ENCODE measurements at places on chromosomes 1 and 21. TPM values are rescaled to one million over a fixed set of nuclear protein-coding genes. Genes with fewer than 3 reads are reported as not detected.
A peak's percentile ranks its signal among the peaks of the same experiment; 100 is the strongest.

Gene KIF26B
- total RNA-seq, result 0.45 TPM

Gene BRINP3
- total RNA-seq, result 0.40 TPM

Gene CFAP57
- 0.31 TPM for total RNA-seq

Gene GPR89B
- total RNA-seq, result 14.4 TPM

Gene BACE2
- 103 TPM for total RNA-seq

Gene CLCNKA
- total RNA-seq, result 0.13 TPM

Gene AQP10
- total RNA-seq, result not detected

Gene BARHL2
- total RNA-seq, result not detected

Gene C1orf159
- total RNA-seq, result 12.0 TPM

Gene VAMP4
- total RNA-seq, result 30.0 TPM

Gene AVPR1B
- total RNA-seq, result not detected

Gene CXADR
- 3.0 TPM for total RNA-seq

DNA sequence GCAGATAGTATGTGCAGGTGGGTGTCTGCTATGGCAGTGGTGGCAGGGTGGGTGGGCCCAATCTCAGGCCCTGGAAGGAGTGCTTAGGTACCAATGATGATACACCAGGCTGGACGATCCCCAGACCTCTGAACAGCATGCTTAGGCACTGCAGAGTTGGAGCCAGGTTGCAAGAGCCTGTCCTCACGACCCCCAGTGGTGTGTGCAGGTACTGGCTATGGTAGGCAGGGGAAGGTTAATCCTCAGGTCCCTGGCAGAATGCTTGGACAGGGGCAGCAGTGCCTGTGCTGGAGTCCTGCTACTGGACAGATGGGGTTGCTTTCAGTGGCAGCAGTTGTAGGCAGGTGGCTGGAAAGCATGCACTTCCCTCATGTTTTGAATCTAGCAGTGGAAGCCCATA, 100.5 kb upstream of the NEK7 start:
- DNase-seq, result no peak

- no peak for DNase-seq
Measured at GRCh38 chr1:80961464-80962190, 839.1 kb upstream of the ADGRL2 start.

DNA sequence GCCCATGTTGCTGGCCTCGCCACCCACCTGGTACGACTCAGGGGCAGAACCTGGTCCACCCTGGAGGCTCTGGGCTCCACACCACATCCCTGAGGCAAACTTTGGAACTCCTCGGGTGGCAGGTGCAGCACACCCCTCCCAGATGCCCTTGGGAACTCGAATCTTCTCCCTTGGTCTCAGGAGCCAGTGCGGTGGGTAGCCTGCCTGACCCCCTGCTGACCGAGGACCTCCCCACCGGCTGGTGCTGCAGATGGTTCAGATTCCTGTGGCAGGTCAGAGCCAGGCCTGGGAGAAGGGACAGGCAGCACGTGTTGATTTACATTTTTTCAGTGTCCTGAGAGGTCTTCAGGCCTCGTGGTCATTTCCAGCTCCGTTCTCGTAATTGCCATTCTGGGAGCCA, 6.3 kb upstream of the CFAP410 start:
- peak; percentile 48 for DNase-seq

GRCh38 chr1:247409869-247410544, 6.0 kb upstream of the NLRP3 start:
- DNase-seq, result no peak

DNA sequence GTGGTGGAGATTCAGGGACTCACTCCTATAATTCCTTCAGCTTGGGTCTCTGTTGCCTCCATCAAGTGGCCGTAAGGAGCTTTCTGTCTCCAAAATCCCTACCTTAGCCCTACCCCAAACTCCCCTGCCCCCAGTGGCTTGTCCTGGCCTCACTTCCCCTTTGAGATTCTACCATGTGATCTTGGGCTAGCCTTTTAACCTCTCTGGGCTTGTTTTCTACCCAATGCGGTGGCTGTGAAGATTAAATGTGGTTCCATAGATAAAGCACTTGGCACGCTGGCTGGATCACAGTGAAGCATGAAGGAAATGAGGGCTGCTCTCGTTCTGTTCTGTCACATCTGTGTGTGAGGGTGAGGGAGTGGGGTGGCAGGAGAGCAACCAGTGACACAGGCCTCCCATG, 43.6 kb downstream of the FAAH start:
- no peak for DNase-seq

DNA sequence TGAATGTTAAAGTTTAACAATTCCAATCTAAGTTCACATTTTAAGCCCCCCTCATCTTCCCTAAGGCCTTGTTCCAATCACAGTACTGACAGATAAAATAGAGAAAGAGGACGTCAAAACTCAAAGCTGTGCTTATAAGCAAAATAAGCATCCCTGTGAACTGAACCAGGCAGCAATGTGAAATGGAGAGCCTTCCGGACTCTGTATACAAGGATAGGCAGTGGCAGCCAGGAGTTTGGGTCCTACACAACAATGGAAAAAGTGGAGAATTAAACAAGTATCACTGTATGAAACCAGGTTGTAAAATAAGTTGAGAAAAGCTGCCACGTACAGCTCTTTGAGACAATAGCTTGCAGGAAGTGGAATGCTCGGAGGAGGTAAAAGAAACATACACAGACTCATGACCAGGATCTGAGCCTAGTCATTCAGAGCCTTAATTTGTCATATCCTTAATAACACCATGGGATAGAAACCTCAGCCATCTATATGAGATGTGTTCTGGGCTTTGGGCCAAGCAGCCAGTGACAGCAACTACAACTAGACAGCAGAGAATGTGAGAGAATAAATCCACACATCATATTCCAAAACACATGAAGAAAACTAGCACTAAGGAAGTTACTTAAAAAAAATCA, 55.2 kb upstream of the PALMD start:
- DNase-seq, result no peak

- DNase-seq, result no peak
Measured at GRCh38 chr1:53139951-53140361, 2.5 kb downstream of the SLC1A7 start.

- no peak for DNase-seq
Measured at GRCh38 chr1:100452641-100453040, 85.3 kb upstream of the GPR88 start.

DNA sequence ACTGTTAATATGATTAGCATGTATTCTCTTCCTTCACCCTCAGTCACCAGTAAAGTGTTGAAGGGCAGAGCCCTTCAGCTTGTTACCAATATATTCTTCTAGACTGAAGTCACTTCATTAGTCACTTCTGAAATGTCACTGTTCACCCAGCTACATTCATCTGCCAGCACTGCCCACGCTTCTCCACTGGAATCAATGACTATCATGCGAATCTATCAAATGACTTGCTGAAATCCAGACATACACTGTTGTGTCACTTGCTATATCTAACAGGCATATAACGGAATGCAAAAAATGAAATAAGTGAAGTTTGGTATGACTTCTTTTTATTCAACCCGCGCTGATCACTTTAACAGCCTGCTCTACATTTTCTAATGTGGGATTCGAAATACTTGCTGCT, 16.1 kb downstream of the FH start:
- DNase-seq, result no peak

DNA sequence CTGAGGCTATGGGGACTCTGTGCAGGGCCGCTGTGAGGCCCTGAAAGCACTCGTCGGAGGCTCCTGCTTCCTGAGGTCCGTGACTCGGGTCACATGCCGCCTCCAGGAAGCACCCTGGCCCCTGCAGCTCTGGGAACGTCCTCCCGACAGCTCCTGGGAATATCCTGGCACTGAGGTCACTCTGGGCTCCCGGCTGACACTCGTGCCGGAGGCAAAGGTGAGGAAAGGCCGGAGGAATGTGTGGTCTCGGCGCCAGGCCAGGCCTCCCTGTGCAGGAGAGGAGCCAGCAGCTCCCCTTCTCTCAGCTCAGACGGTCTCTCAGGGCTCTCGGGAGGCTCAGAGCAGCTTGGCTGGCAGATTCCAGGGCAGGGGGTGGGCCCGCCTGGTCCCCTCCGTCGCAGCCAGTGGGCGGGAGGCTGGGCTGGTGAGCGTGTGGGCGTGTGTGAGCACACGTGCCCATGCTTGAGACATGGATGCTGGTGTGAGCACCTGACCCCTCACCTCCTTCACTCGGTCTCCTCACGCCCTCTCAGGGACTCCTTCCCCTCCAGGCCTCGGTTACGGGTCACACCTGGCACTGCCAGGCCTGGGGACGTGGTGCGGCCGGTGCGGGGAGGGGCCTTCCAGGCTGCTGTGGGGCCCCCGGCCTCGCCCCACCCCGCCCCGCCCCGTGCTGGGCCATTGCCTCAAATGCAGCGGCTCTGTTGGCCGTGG, 5.5 kb upstream of the RNF223 start:
- no peak for DNase-seq

DNA sequence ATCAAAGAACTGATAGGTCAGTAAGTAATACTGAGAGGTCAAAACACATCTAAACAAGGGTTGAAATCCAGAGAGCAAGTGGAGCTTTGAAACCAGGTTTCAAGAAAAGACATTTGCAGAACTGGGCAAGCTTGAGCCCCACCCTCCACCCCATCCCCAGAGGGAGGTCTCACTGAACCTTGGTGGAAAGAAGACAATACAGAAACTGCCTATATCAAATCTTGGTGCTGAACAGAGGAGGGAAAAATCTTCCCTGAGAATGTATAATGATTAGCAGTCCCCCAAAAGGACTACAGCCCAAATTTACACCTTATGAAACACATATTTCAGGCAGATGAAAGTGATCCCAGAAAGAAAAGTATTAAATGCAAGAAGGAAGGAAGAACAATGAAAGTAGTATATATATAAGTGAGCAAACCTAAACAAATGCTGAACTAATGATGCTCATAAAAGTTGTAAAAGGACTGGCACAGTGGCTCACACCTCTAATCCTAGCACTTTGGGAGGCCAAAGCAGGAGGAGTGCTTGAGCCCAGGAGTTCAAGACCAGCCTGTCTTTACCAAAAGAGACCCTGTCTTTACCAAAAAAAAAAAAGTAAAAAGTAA, 12.4 kb downstream of the ZBTB17 start:
- no peak for DNase-seq

- no peak for DNase-seq
Measured at GRCh38 chr1:32197074-32197473, 3.3 kb upstream of the CCDC28B start.

GRCh38 chr1:40984066-40984465, 4.6 kb downstream of the CTPS1 start:
- DNase-seq, result no peak

GRCh38 chr21:20258542-20258941, 739.7 kb upstream of the NCAM2 start:
- no peak for DNase-seq

- DNase-seq, result no peak
Measured at GRCh38 chr21:31879911-31880310, 7.1 kb downstream of the HUNK start.

GRCh38 chr1:206979379-206980043, 9.3 kb upstream of the FCAMR start:
- DNase-seq, result no peak

- no peak for DNase-seq
Measured at GRCh38 chr1:114061121-114061830, 82.0 kb downstream of the OLFML3 start.

GRCh38 chr1:235549351-235550139, 45.3 kb upstream of the B3GALNT2 start:
- DNase-seq, result no peak
